ENCODE measurements at places on chromosomes 3 and 15.

GRCh38 chr15:45521596-45522327 is 793 bp downstream of the SLC30A4 start:
- DNase-seq, result no peak

- no peak for DNase-seq
Measured at GRCh38 chr3:123899300-123899865, 15.3 kb upstream of the MYLK start.

DNA sequence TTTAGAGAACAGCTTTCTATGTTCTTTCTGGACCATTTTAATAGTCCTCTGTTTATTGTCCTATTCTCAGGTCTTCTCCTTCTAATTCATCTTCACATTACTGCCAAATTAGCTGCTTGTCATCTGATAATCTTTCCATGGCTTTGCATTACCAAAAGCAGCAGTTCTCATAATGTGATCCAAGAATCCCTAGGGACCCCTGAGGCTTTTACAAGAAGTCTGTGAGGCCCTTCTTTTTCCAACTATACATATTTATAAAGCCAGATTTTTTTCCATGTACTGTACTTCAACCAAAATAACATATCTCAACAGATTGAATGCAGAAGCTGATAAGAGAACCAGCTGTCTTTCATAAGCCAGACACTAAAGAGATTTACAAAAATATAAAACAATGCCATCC is 162.5 kb upstream of the BFSP2 start:
- DNase-seq, result no peak

DNA sequence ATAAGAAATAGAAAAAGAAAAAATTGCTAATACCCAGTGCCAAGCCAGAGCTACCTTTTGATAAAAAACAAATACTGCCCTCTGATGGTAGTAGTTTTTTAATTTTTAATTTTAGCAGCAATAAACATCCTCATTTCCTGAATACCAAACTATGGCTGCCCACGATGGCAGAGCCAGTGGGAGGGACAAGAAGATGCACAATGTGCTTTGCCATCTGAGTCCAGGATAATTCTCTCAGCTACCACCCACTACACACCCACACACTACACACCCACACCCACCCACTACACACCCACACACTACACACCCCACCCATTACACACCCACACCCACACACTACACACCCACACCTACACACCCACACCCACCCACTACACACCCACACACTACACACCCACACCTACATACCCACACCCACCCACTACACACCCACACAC is 17.8 kb downstream of the CEP19 start:
- DNase-seq, result no peak

GRCh38 chr3:194148383-194148782 is 12.4 kb downstream of the HES1 start:
- no peak for DNase-seq

- no peak for DNase-seq
Measured at GRCh38 chr3:164371681-164372080, 706.6 kb downstream of the SI start.

- DNase-seq, result no peak
Measured at GRCh38 chr15:69823223-69823907, 274.4 kb downstream of the TLE3 start.

- no peak for DNase-seq
Measured at GRCh38 chr15:55742927-55743728, at the start of gene PRTG. Gene PRTG, minus strand, starts transcription at chr15:55743152. Its CDS starts 221 bp downstream, at chr15:55742931.

DNA sequence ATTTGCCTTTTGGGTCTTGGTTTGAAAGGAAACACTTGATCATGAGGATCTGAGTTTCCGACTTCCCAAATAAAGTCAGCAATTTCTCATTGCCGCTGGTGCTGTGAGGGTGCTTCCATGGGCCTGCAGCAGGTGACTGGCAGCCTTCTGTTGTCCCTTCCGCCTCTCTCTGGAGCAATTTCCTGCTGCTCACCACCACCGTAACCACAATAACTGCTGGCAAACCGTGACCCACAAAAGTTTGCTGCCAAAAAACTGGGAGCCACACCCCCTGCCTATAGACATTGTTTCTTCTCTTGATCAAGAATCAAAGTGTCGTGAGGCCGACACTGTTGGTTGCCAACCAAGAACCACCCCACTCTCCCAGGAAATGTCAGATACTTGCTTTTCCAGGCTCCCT is 164.0 kb downstream of the NR2F2 start:
- no peak for DNase-seq

DNA sequence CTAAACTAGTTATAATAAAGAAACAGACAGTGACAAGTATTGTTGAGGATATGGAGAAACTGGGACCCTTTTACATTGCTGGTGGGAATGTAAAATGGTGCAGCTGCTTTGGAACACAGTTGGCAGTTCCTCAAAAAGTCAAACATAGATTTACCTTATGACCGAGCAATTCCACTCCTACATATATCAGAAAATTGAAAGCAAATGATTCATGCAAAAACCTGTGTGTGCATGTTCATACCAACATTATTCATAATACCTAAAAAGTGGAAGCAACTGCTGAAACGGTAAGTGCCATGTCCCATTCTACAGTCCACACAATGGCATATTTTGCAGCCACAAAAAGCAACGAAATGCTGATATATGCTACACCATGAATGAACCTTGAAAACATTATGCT is 12.2 kb upstream of the SEC61A1 start:
- DNase-seq, result no peak

- DNase-seq, result no peak
Measured at GRCh38 chr3:50983887-50984286, 309.2 kb downstream of the DOCK3 start.

DNA sequence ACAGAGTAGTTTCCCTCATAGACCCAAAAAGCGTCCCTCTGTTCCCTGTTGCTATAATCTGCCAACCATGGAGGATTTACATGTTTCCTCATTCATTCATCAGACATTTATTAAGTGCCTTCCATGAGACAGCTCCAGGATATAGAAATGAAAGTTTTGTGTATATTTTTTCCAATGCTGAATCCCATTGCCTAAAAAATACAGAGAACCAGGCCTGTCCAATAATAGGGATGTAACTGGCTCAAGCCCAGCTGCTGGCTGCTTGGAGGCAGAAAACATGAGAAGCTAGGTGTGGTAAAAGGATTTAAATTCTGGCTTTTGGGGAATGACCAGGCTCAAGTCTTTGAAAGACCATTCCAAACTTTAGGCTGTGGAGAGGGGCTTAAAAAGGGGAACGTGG is 41.5 kb downstream of the RARB start:
- DNase-seq, result no peak

GRCh38 chr3:195104340-195104739 is 166.6 kb downstream of the XXYLT1 start:
- DNase-seq, result no peak

DNA sequence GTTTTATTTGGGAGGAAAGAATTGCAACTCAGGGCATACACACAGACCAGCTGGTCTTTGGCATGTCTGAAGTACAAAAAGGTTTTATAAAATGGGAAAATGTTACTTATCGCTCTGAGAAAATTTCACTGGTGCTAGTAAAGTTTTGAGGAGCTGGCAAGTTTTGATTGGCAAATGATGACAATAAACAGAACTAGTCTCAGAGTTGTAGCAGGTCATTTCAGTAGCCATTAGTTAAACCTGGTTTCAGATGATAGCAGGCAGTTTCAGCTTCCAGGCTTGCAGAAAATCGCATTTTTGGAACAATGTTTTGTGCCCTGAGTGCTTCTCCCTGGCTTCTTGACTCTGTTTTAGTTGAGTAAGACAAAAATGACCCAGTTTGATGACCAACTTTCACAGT is 10.7 kb downstream of the B2M start:
- DNase-seq, result no peak

GRCh38 chr3:188123170-188123905 is 30.6 kb upstream of the LPP start:
- no peak for DNase-seq

GRCh38 chr15:62142736-62143135 is 22.3 kb downstream of the C2CD4B start:
- DNase-seq, result no peak

DNA sequence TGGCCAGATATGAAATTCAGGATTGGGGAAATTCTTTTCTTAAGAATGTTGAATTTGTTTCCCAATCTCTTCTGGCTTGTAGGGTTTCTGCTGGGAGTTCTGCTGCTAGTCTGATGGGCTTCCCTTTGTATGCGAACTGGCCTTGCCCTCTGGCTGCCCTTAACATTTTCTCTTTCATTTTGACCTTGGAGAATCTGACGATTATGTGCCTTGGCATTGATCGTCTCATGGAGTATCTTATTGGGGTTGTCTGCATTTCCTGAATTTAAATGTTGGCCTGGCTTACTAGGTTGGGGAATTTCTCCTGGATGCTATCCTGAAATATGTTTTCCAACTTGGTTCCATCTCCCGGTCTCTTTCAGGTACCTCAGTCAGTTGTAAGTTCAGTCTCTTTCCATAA is 152.2 kb downstream of the CFAP20DC start:
- DNase-seq, result no peak

DNA sequence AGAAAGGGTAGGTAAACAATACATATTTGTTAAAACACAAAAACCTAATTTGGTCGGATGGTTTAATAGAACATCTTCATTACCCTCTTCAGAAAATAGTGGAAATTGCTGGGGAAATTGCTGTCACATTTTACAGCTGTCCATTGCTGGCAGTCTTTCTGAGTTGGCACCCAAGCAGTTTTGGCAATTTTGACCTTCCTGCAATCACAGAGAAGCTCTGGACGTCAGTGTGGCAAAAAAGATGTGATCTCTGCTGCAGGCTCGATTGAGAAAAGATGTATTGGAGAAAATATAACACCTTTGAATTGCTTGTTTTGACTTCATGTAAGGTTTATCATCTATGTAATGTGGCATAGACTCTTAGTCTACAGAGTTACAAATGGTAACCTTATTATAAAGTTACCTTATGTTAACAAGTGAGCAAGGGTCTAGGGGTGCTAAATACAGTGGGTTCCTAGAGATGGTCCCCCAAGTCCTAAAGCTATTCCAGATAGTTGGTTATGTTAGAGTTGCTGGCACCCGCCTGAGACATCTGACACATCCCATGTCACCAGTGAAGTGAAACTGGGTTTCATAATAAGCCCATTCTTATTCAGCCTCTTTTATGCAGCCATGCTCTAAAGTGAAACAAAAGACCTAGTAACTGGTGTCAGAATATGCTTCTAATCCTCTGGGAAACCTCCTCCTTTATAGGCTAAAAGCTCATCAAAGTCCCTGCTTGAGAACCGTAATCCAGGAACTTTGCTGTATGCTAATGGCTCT is 14.0 kb downstream of the UBE2E1 start:
- no peak for DNase-seq

DNA sequence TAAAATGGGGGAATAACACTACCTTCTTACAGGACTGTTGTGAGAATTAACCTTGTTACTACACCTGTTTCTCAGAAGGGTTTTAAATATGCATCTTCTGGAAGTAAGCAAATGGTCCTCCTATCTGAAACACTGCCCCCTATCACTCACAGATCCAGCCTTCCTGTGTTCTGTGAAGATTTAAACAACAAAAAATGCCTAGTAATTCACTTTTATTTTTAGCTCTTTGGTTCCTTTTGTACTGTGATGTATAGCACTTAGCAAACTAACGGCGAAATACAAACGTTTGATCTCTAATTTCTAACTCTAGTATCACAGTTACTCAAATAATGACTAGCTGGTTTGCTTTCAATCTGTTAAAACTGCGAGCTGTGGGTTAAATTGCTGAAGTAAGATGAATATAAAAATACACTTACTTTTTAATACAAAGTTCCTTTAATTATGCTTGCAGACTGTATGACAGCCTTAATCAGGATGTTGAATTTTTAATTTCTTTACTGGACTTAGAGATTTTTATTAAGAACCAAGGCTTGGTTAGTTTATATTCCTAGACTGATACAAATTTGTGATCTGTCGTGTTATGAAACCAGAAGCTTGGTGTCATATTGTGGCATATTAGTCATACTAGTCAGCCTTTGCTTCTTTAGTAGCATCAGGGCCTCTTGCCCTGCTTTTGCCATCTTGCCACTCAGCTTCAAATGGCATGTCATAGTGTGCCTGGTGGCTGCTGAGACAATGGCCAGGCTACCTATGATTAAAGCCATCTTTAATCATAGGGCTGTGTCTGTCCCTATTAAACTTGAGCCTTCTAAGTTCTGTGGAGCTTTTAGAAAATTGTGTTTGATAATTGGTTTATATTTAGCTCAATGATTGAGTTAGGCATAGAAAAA is 9.2 kb downstream of the EIF3J start:
- no peak for DNase-seq

- no peak for DNase-seq
Measured at GRCh38 chr3:126113733-126114442, 30.0 kb upstream of the SLC41A3 start.

- no peak for DNase-seq
Measured at GRCh38 chr3:164458986-164459385, 619.3 kb downstream of the SI start.

DNA sequence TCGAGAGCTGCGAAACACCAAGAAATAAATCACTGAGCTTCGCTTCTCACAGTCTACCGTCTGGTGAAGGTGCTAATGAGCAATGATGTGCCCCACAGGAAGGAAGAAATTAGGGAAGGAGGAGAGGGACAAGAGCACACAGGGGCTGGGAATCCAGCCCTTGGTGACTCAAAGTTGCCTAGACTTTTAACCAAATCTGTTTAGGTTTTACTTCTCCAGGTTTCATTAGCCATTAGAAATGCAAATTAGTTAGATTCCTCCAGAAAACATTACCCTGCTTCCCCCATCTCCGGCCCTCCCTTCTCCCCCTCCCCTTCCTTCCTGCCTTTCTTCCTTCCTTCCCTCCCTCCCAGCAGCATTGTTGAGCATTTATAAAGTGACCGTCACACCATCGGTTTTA is 59.3 kb upstream of the UBE2E1 start:
- DNase-seq, result no peak

DNA sequence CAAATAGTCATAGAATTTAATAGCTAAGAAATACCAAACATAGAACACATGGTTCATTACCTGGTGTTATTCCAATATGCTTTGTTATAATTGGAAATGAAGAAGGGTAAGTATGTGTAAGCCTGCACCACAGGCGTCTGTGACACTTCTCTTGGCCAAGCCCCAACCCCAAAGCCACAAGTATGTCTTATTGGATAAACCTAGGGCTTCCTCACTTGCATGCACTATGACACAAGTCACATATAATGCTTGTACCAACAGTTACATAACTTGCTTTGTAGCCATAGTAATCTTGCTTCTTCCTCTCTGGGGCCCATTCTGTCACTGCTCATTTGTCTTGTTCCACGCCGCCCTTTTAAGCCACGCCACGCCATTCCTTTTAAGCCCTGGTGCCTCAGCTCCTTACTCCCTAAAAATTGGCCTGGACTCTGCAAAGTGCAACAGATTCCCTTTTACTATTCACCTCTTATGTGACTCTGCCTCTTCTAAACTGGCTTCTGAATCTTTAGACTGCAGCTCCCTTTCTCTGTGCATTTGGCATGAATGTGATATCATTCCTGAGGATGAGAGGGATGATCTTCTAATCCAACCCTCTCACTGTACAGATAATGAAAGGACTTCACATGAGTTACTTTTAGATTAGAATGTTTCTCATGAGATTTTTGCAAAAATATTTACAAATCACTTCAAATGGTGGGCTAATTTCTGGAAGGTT is 48.1 kb upstream of the EPHA3 start:
- DNase-seq, result no peak

- DNase-seq, result no peak
Measured at GRCh38 chr3:177104299-177104992, 92.8 kb downstream of the TBL1XR1 start.

- no peak for DNase-seq
Measured at GRCh38 chr3:43792904-43793303, 102.2 kb downstream of the ABHD5 start.
